ENCODE measurements at places on chromosomes 16 and 17. TPM values are rescaled to one million over a fixed set of nuclear protein-coding genes. Genes with fewer than 3 reads are reported as not detected.

The RPL19 gene
- 2,884 TPM for total RNA-seq

The MYH2 gene
- total RNA-seq = not detected

DNA sequence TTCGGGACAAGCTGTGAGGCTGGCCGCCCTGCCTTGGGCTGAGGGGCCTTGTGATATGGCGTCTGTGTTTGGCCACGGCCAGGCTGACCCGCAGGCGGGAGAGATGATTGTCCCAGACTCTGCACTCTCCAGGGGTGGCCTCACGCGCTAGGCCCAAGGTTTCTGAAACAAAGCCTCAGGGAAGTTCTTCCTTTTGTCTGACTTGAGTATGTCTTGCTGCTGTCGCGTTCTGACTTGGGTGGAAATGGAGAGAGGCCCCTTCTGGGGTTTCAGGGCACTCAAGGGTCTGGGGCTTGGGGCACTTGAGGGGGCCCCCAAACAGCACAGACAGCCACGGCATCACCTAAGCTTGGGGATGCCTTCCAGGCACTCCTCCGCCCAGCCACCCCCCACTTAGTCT, 3.8 kb upstream of the METRN start:
- no peak overlapping the region for H3K4me3 ChIP-seq
- H3K27ac ChIP-seq = no peak overlapping the region
- H3K27me3 ChIP-seq = no peaks in the 10 kb centered on the region
- H3K4me1 ChIP-seq = no peaks in the 10 kb centered on the region
- no peaks in the 10 kb centered on the region for H3K36me3 ChIP-seq
- no peak for DNase-seq

DNA sequence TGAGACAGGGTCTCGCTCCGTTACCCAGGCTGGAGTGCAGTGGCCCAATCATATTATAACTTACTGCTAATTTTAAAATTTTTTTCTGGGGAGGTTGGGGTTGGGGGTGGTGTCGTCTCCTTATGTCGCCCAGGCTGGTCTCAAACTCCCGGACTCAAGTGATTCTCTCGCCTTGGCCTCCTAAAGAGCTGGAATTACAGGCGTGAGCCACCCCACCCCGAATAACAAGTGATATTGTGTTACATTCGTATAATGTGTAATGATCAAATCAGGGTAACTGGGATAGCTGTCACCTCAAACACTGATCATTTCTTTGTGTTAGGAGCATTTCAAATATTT, 16.2 kb upstream of the KPNA2 start:
- H3K27ac ChIP-seq = no peak overlapping the region
- no peak overlapping the region for H3K4me3 ChIP-seq
- peaks cover 2% of the 10 kb centered on the region for H3K27me3 ChIP-seq

- H3K27ac ChIP-seq = no peak overlapping the region
- peaks cover 12% of the 10 kb centered on the region for H3K4me1 ChIP-seq
- DNase-seq = no peak
Measured at GRCh38 chr16:46923513-46924295, 39.5 kb downstream of the GPT2 start.
